ENCODE measurements at places on chromosomes 3 and 15.
A peak's percentile ranks its signal among the peaks of the same experiment; 100 is the strongest.

GRCh38 chr3:37984051-37984450, 6.5 kb upstream of the VILL start:
- no peak for DNase-seq

DNA sequence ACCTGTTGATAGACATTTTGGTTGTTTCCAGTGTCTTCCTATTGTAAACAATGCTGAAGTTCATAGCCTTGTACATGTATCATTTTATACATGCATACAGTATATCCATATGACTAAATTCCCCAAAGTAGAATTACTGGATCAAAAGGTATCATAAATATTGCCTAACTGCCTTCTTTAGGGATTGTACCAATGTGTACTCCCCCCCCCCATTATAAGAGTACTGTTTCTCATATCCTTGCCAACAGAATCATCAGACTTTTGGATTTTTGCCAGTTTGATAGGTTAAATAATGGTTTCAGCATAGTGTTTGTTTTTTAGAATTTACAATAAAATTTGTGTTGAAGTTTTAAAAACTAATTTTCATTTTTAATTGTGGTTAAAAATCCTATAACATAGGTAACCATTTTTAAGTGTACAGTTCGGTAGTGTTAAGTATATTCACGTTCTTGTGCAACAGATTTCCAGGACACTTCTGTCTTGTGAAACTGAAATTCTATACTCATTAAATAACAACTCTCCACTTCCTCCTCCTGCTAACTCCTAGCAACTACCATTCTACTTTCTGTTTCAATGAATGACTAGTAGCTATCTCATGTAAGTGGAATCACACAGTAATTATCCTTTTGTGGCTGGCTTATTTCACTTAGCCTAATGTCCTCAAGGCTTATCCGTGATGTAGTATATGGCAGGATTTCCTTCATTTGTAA, 30.8 kb upstream of the MAP3K13 start:
- DNase-seq, result no peak

- peak; percentile 50 for DNase-seq
Observed at GRCh38 chr15:66566963-66567531, 1.2 kb upstream of the LCTL start.

DNA sequence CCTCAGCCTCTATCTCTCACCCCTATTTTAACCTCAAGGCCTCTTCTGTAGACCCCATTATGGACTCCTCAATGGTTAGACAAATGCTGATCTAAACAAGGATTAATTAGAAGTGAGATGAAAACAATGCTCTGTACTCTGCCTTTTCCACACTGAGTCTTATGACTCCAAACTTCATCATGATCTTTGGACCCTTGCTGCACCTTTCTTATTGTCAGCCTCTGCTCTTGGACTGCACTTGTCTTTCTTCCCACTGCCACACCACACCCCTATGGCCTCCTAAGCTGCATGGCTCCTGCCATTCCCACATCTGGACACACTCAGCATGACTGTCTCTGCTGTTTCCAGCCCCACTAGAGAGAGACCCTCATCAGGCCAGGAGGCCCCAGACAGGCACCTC, 348.2 kb downstream of the RORA start:
- no peak for DNase-seq

DNA sequence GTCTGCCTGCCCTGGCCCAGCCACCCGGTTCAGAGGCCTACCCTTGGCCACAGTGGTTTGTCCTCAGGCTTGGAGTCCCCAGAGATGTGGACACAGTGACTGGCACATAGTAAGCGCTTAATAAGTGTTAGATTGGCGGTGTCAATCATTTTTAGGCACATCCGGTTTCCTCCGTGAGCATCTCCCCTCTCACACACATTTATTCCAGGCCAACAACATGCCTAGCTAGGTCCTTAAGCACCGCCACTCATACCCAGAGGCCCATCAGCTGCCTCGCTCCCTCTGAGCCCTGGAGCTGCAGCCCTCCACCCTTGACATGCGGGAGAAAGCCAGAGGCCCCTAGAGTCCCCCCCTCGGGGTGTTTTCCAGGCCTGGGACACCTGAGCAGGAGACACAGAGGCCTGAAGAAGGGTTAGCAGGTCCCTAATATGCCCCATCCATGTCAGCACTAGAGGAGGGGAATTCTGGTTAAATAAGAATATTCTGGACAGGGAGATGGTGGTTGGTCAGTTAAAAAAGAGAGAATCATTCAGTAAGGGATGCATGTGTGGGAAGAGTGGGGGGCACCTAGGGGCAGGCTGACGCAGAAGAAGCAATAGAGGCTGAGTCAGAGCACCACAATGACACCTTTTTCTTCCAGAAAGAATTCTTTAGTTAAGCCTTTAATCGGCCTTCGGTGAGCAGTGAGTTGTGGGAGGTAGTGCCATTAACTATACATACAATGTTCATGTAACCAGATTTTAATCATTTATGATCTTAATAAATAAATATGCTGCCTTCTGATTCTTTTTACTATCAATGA, 22.3 kb downstream of the NR2F2 start:
- no peak for DNase-seq

- DNase-seq, result no peak
Observed at GRCh38 chr3:166388321-166388720, 551.1 kb upstream of the BCHE start.

- DNase-seq, result no peak
Observed at GRCh38 chr15:51869060-51869421, 39.6 kb downstream of the TMOD3 start.

DNA sequence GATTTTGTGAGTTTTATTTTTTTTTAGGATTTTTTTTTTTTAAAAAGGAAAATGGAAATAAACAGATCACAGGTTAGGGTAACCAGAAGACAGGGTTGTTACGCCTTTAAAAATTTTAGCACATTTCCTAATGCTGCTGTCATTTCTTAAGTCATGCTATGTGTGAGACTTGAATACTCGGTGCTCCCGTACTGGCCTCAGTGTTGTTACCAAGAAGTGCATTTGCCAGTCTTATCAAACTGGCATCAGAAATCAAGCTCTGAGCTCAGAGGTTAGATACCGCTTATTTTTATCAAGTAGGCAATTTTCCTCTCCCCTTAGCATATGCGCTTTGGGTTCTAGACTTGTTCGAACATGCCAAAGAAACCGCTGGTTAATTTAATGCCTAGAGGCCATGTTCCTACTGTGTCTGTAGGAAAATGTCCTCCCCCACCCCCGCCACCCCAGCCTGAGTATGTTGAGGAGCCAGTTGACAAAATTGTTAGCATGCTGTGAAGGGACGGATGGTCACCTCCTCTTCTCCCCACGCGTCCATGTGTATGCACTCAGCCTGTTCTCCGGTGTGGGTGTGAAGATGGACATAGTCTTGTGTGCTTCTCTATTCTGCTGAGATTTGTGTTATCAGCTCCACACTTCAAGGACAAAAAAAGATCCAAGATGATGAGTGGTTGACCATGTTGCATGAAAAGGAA, 88.9 kb downstream of the ITPR1 start:
- no peak for DNase-seq

GRCh38 chr3:105770410-105770809, 98.4 kb downstream of the CBLB start:
- DNase-seq, result no peak

- DNase-seq, result no peak
Observed at GRCh38 chr15:73393336-73393735, 24.6 kb upstream of the HCN4 start.

DNA sequence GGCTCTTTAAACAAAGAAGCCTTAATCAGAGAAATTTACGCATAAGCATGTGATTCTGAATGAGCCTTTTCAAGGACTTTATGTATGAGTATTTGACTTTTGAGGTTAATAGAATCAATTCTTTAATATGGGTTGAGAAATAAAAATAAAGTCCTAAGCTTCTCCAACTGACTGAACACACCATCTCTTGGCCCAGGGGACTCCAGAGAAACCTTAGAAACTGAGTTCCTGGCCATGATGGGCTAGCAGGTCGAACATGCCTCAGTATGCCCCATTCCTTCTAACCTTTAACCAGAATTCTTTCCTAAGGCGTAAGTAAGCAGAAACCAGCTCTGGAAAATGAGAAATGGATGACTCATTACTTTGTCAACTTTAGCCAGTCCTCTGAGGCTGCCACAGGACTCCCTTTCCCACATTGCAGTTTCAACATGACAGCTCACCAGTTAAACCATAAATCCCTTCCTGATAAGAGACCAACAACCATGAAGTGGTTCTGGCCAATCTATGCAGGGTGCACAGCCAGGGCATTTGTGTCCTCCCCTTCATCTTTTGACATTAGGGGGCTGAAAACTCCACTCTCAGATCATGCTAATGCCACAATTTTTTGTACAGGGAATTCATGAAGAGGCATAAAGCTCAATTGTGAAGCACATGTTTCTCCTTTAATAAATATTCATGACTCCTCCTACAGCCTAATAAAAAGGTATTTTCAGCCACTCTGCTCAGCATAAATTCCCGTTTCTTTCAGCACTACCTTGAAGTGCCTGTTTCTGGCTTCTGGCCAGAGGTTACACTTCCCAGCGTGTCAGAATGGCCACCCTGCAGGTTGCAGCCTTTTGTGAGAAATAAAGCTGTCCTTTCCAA, 33.3 kb downstream of the TM4SF18 start:
- DNase-seq, result no peak

DNA sequence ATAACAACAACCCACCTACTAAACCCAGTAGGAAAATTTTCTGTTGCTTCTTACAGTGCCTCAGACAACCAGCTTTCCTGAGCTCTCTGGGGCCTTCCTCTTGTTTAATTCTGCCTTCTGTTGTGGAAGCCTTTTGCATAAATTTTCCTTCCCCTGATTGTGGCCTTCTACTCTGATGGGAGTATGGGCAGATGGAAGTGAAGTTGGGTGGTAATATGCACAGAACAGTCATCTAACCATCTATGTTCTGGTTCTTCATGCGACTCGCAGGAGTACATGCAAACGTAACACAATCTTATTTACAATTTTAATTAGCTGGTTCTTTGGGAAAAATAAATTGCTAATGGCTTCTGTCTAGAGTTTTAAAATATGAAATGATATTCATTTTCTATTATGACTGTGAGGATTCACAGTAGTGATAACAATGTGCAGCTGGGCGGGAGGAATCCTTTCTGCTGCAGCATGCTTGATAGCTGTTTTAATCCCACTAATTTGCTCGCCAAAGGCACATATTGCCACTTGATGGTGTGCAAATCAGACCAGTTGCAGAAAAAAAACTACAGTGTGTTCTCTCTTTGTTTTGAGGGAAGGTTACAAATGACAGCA, 311.5 kb upstream of the ROPN1 start:
- DNase-seq, result no peak
